ENCODE measurements at places on chromosomes 1 and 21.

GRCh38 chr1:154485910-154486496 lies 16.0 kb upstream of the TDRD10 start:
- no peak for DNase-seq

DNA sequence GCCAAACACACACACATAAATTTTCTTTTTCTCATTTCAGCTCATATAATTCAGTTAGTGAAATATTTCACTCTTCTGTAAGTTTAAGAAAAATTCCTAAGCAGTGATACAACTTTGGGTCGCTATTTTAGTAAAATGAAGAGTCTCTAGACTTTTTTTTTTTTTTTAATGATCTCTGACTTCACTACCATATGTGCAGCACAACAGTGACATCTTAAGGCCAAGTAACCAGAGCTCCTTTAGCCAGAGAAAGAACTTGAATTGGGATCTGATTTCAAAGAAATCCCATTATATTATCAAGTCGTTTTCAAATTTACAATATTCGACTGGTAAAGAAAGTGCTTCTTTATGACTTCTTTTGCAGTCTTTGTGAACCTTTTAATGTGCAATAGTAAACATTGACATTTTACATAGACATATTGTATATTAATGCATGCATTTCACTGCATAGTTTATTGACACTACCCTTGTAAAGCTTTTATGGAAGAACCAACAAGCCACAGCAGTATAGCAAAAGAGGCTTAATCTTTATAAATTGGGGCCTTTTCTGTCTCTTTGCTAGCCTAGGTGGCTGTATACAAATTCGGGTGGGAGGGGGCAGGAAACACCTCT lies 62.2 kb downstream of the LRRC40 start:
- peak; percentile 10 for DNase-seq

GRCh38 chr21:15121655-15122120 lies 56.9 kb upstream of the NRIP1 start:
- no peak for DNase-seq

DNA sequence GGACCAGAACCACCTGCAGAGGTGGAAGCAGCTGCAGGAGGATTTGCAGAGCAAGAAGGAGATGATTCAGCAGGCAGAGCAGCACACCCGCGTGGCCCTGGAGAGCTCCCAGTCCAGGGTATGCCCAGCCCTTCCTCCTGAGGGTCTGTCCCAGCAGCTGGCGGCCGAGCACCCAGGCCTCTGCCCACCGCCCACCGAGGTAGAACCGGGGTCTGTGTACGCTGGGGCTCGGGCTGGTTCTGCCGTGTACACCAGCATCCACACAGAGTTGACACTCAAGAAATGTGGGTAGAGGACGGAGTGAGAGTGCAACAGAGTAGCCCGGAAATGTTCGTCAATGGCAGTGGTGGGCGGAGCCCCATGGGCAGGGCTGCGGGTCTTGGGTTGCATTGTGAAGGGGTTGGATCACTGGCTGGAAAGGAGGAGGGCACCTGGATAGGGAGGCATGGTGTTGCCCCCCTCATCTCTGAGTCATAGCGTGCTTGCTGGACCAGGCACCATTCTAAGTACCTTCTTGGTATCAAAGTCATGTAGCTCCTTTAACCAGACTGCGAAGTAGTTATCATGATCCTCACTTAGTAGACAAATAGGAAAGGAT lies 5.1 kb upstream of the SMIM1 start:
- no peak for DNase-seq

DNA sequence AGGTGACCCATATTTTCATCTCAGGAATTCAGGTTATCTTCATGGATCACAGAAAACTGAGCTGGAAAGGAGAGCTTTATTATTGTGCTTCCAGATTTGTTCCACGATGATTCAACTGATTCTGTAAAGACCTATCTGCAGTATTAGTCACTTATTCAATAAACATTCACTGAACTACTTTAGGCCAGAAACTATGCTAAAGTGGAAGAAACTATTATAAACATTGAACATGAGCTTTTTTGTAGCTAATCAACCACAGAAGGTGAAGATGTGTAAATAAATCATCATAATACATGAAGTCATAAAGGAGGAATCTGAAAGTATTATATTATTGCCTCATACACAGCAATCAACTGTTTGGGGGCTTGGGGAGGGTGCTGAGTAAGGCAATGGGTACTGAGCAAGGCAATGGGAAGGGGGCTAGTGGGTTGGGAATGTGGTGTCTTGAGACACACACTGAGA lies 30.6 kb upstream of the EXO1 start:
- no peak for DNase-seq

GRCh38 chr1:37999430-38000232 lies 5.7 kb downstream of the FHL3 start:
- no peak for DNase-seq

DNA sequence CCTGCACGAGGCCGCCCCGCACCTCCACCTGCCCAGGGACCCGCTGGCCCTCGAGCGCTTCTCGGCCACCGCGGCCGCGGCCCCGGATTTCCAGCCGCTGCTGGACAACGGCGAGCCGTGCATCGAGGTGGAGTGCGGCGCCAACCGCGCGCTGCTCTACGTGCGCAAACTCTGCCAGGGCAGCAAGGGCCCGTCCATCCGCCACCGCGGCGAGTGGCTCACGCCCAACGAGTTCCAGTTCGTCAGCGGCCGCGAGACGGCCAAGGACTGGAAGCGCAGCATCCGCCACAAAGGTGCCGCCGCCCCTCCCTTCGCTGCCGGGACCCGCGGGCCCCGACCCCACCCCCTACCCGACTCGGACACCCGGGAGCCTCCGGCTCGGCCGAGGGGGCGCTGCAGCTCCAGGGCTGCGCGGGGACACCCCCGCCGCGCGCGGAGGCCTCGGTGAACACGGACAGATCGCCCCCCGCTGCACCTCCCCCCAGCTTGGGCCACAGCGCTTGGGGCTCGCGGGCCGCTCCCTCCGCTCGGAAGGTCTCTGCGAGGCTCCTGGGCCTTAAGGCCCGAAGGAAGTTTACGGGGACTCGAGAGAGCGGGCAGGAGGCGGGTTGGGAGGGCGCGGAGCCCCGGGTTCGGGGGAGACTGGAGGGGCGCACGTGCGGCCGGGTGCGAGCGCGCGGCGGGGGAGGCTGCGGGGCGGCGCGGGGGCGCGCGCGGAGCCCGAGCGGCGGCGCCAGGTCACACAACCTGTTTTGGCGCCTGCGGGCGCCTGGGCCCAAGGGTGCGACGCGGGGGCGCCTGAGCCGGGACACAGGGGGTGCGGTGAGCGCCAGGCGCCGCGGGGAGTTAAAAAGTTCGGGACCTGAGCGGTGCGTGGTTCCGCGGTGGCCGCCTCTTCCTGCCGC lies 1.2 kb downstream of the SAMD11 start:
- DNase-seq, result no peak

DNA sequence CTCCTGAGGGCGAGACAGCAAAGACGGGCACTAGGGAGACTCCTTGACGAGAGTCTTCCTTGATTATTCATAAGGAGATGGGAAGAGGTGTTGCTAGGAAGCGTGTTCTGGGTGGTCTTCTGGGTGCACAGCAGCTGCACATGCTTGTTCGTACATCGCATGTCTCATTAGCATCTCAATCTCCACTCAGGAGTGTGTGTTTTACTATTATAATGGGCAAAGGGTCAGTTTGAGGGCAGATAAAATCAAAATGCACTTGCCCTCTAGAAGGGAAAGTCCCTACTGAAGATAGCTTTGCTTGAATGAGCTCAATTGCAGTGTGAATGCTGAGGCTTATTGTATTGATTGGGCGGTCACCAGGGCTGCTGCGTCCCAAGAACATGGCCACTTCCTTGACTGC lies 50.2 kb upstream of the SCCPDH start:
- DNase-seq, result no peak

GRCh38 chr1:184745929-184746638 lies 8.6 kb downstream of the EDEM3 start:
- no peak for DNase-seq

GRCh38 chr1:2354511-2355372 lies 36.6 kb downstream of the MORN1 start:
- no peak for DNase-seq

- peak; percentile 31 for DNase-seq
These were observed 35.2 kb downstream of the JUN start for GRCh38 chr1:58748666-58749065.

GRCh38 chr1:235997049-235997448 lies 67.8 kb downstream of the NID1 start:
- no peak for DNase-seq

DNA sequence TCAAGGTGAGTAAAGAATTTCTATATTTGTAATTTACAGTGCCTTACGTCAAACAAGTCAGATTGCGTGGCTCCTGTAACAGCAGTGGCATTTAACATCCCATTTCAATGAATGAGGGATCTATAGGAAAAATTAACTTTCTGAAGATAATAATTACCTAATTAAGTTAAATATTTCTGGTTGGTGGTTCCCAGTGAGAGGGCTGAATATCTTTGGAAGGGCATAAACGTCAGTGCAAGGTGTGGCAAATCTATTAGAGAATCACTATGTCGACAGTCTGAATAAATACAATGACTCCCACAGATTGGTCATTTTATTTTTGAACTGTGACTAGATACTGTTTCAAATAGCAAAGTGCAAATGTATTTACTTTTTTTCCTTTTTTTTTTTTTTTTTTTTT lies 80.0 kb downstream of the S1PR1 start:
- DNase-seq, result no peak

DNA sequence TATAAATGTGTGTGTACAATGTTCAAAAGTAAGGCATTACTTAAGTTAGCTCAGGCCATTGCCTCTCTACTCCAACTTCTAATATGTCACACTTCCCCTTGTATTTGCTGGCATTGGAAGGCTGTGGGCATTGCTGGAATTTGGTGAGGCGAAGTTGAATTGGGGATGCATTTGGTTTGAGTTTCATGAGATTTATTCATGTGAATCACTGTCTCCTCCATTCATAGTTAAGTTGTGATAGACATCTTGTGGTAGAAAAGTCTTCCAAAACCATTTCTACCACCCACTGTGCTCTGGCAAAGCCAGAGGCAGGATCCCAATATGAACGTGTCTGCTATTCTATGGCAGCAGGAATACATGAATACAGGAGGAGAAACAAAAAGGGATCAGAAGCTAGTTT lies 397.8 kb upstream of the USP24 start:
- DNase-seq, result no peak

DNA sequence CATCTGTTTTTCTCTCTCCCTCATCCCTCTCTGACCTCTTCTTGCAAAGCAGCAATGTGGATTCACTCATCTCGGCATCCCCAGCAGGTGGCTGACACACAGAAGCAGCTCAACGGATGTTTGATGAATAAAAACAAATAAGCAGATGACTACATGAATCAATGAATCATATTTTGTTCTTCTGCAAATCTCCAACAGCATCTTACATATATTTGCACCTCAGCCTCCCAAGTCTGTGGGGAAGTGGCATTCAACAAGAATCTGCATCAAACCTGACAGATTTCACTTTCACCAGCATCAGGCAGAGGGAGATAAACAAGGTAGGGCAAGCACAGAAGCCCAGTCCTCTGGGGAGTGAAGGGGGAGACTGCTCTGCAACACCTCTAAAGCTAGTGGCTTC lies 34.0 kb downstream of the CAPN8 start:
- DNase-seq, result no peak

DNA sequence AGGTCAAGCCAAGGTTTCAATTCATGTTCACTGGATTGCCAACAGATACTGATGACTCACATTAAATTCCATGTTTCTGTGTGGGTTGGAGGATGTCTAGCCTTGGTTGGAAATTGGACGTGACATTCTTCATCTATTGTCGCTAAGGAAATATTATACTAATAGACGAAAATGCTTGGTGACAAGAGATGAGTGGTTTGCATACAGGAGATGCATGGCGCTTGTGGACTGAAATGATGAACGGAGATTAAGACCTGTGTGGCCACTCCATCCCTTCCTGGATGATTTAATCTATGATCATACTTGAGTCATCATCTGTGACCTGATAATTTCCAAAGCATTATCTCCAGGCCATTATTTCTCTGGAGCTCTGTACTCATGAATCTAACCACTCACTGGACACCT lies 97.0 kb upstream of the CD34 start:
- DNase-seq, result no peak

DNA sequence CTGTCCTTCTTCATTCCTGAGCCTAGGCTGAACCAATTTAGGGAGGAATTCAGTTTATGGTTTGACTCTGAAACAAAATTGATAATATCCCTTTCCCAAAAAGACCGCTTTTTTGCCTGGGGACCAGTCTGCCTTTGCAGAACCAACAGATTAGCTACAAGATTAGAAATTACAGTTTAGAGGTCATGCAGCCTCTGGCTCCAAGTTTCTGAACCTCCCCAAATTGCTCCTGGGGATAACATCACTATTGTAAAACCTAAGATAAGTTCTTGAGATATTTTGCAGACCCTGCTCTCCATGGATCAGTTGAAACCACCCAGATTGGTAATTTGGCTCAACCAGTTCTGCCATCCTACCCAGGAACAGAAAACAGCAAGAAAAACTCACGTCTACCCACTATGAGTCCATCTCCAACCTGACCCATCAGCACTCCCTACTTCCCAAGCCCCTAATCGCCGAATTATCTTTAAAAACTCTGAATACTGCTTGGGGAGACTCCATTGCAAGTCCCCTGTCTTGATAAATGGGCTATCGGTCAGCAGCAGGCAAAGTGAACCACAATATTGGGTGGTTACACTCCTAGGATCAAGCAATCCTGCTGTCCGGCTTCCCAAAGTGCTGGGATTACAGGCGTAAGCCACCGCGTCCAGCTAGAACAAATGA lies 605 bp upstream of the RABGGTB start:
- no peak for DNase-seq

GRCh38 chr21:33858667-33859372 lies 56.8 kb downstream of the ATP5PO start:
- DNase-seq, result no peak

DNA sequence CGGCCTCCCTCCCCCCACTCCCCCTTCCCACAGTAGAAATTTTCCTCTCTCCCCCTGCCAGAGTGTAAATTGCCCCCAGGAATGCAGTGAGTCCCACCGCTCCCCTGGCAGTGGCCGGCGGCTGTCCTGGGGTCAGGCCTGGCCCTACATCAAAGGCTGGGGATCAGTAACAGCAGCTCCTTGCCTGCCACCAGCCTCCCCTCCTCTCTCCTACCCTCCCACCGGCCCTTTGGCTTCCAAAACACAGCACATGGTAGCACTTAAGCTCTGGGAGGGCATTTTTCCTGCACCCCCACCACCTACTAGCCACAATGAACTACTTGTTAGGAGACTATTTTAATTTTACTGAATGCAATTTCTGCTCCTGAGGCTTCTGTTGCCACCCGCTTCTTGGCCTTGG lies 9.0 kb upstream of the COL8A2 start:
- DNase-seq, result no peak

GRCh38 chr1:32052887-32053286 lies 19.9 kb upstream of the TMEM39B start:
- DNase-seq, result no peak

GRCh38 chr1:5961601-5962000 lies 30.6 kb downstream of the NPHP4 start:
- no peak for DNase-seq
